ENCODE measurements at places on chromosomes 11 and 22.

DNA sequence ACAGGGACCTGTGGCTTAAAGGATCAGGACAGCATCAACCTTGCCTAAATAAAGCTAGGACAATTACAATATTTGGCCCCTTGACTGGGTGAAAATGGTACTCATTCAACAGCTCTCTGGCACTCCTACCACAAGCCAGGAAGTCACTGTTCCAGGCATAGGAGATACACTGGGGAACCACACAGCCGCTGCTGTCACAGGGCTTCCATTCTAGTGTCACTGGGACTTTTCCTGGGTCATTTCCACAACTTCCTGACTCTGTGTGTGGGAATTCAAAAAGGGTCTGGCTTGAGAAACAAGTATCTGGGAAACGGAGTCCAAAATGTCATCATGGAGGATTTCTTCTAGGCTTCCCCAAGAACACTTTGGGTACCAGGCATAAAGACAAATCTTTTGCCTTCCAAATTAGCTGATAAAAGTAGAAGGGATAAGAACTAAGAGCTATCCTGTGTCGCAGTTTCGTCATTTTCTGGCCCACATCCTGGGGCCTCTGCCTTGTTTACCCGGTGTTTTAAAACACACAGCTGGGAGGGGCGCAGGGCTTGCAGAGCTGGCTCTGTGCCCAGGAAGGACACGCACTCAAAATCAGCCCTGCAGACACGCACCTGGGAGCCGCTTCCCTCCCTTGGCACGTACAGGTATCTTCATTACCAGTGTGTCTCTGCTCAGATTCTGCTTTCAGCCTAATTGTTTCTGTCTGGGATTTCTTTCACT lies 38.0 kb downstream of the TMEM45B start:
- no peak for DNase-seq

DNA sequence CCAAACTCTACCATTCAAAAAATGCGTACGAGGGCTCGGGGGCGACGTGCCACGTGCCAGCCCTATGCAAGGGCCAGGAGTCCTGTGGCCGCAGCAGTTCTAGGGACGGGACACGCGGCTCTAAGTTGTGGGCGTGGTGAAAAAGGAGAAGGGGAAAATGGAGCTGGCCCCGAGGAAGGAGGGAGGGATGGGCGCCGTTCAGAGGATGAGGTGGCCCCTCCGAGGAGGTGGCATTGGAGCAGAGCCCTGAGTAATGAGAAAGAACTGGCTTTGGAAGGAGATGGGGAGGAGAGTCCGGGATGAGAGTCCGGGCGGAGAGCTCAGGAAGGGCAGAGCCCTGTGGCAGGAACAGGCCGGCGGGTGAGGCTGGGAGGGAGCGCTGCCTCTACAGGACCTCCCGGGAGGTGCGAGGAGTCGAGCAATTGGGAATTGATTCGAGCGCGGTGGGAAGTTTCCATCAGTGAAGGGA lies 21.0 kb downstream of the OTUB1 start:
- DNase-seq = no peak

- no peak for DNase-seq
Measured at GRCh38 chr11:133942577-133942976, 14.2 kb downstream of the IGSF9B start.

- DNase-seq = no peak
Measured at GRCh38 chr22:39940757-39941305, 19.4 kb upstream of the TMA7B start.

DNA sequence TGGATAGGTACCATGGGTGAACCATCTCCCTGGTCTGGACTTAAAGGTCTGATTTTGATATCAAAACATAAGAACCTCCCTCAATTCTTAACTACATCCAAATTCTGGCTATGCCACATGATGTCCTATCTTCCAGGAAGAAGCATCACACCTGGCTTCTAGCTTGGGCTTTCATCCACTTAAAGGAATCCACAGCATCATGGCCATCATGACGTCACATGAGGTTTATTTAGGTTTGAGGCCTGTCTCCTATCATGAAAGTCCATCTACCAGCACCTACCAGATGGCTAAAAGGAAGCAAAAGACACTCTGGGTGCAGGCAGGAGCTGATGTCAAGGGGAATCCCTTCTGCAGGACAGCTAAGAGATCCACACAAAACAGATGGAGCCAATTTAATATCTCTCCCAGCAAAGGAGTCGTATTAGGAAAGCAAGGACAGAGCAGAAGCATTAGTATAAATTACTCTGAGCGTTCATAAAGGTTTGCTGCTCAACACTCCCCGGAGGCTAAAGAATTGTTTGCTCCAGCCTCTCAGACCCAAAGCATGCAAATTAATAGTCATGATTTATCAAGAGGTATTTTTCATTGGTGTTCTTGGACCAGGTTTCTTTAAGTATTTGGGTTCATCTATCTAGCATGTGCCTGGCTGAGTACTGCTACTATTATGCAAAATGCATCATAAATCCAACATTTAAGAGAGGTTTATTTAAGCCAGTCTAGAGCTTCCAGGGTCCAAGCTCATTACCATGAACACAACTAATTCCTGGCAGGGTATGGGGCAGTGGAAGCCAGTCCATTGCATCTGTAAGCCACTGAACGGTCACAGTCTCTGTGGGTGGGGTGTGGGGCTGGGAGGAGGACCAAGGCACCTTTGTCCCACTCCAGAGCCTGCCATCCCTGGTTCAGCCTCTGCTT lies 47.2 kb downstream of the GALNT18 start:
- DNase-seq = no peak

DNA sequence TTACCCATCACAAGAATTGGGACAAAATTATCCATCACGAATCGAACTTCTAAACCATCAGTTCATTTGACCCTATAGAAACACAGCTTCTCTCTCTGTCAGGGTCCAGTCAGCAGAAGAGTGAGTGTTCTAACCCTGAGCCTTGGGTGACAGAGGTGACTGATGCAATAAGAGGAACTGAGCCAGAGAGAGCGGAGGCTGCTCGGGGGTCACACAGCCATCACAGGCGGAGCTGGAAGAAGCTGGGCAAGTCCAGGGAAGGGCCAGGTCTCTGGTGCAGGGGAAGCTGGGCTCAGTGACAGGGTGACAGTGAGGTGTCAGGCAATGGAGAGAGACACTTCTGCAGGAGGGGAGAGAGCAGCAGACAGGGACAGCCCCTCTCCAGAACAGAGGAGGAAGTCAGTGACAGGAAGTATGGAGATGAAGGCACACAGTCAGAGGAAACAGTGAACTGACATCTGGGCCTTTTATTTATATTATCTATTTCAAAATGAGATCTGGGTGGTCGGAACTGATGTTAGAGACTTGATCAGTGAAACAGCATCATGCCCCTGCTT lies 184.0 kb upstream of the TBCEL start:
- DNase-seq = no peak

DNA sequence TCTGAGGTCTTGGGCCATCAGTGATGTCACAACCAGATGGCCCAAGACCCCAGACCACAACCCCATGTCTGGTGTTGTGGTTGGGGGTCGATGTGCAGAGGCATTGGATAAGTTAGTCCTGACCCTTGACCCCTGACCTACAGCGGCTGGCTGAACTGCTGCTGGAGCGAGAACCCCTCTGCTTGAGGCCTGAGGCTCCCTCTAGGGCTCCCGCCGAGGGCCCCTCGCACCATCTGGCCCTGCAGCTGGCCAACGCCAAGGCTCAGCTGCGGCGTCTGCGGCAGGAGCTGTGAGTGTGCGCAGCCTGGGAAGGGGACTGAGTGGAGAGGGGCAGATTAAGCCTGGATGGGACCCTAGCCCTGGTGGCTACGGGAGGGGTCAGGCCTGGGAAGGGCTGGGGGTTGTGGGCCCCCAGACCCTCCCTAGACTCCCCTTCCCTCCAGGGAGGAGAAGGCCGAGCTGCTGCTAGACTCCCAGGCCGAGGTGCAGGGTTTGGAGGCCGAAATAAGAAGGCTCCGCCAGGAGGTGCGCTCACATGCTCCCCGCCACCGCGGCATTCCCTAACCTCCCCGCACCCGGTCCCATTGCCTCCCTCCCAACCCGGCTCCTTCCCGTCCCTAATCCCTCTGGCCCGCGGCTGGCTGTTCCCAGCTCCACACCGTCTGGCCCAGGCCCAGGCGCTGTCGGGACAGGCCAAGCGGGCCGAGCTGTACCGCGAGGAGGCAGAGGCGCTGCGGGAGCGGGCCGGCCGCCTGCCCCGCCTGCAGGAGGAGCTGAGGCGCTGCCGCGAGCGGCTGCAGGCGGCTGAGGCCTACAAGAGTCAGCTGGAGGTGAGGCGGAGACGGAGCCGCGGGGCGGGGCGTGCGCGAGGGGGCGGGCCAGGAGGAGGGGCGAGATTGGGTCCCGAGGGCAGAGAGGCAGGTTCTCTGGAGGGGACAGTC lies 2.1 kb downstream of the CCDC88B start:
- DNase-seq = peak; percentile 93

- no peak for DNase-seq
Measured at GRCh38 chr11:40268551-40268950, 1190.9 kb downstream of the LRRC4C start.

DNA sequence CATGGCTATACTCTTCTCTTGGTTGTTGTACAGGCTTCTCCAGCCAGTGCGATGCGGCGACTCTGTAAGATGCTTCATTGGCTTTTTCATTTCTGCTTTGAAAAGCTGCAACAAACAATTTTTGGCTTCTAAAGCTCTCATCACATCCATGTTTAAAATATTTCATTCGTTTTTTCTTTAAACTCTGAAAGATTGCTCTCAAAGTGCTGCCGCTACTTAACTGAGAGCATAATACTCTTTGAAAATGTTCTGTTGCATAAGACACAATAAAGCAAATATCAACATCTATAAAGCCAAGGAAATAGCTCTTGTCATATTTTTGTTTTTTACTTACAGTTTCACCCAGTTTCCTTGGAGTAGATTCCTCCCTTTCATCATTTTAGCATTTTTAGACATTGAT lies 468.3 kb downstream of the TBC1D22A start:
- no peak for DNase-seq

All from stimulated activated CD8-positive, alpha-beta memory T cell treated with anti-CD3 and anti-CD28 coated beads, Interleukin-2, amount 100 ng/mL, for 48 hours (primary cell).